ENCODE measurements at places on chromosomes 12 and 14.

DNA sequence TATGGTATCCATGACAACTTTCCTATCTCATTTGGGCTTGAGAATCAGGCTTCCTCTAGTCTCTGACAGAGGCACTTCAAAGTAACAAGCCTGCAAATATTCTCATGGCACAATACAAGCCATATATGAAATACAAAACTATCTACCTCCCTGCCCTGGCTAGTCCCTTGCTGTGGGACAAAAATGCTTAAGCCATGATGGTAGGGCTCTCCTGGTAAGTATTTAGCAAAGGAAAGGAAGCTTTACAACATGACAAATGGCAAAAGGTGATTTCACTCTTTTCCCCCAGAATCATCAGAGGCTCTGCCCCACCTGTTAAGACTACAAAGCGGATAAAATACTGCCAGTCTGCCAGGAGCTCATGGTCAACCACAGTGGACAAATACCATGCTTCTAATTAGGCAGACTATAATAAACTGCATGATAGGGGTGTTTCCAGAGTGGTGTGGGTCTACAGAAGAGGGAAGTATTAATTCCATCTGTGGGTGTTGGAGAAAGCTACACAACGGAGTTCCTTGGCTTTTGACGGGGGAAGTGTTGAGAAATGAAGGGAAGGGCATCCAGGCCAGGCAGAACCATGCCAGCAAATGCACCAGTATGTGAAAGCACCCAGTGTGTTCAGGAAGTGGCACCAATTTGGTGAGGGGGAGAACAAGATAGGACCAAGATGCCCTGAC, 92.9 kb downstream of the SPTSSA start:
- no peak for DNase-seq

- DNase-seq = no peak
Observed at GRCh38 chr12:18439541-18439940, 178.2 kb downstream of the PIK3C2G start.

DNA sequence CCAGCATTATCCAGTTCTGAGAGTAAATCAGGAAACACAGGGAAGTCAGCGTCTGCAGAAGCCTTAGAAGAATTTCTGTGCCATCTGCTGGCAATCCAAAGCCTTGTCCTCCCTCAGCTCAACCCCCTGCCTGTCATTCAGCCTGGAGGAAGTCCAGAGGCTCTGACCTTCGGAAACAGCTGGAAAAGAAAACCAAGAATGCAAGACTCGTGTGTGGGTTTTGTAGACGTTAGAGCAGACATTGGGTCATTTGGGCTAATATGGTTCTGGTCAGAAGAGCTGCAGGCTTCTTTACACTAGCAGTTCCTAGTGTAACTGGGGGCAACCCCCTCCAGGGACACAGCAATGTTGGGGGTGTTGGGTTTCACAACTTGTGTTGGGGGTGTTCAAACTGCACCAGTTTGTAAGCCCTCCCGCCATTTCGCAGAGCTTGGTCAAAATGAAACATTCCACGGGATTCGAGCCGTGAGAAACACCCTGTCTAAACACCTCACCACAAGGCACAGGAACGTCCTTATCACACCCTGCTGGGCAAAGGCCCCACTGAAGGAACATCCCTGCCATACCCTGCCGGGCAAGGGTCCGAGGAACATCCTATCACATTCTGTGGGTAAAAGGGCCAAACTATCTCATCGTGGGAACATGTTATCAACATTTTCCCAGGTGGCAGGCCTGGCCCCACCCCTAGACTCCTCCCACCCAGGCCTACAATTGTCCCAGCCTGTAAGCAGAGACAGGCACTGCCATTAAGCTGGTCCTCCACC, 21.0 kb upstream of the SERPINA4 start:
- no peak for DNase-seq

- peak; percentile 63 for DNase-seq
Observed at GRCh38 chr14:106605548-106606448, 1079.4 kb downstream of the TMEM121 start.

DNA sequence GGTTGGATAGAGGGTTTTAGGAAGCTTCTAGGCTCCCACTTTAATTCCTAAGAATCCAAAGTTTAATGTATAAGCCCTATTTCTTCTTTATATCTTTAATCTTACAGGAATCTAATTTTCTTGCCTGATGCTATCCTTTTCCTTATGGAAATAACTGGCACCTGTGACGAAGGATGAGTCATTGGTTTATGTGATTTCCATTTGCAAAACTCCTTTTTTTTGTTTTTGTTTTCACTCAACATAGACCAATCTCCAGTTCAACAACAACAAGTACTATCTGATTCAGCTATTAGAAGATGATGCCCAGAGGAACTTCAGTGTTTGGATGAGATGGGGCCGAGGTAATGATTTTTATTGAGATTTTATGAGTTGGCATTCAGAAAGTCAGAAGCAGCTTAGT, 6.8 kb downstream of the PARP2 start:
- DNase-seq = no peak

DNA sequence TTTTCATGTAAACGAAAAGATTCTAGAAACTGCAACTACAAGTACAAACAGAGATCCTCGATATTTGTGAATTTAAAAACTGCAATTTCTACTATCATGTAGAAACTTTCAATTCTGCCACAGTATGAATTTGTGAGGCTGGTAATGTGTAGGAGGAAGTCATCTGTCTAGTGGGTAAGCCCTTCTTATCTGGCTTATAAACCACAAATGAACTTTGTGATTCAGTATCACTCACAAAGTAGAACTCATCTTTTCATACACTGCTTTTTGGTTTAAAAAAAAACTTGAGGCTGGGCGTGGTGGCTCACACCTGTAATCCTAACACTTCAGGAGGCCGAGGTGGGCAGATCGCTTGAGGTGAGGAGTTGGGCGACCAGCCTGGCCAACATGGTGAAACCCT, 20.7 kb downstream of the GTF2A1 start:
- no peak for DNase-seq

GRCh38 chr14:33910435-33910834, 40.4 kb downstream of the EGLN3 start:
- DNase-seq = no peak

- DNase-seq = no peak
Observed at GRCh38 chr14:34692348-34692747, 22.0 kb downstream of the CFL2 start.

GRCh38 chr14:90551733-90552464, 155.1 kb downstream of the CALM1 start:
- no peak for DNase-seq

DNA sequence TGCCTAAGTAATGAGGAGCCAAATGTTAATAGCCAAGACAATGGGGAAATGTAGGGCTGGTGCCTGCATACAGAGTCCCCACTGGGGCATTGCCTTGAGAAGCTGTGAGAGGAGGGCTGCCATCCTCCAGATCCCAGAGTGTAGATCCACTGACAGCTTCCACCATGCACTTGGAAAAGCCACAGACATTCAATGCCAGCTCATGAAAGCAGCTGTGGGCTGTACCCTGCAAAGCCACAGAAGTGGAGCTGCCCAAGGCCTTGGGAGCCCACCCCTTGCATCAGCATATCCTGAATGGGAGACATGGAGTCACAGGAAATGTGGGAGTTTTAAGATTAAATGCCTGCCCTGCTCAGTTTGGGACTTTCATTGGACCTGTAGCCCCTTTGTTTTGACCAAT, 244.7 kb downstream of the BTG1 start:
- no peak for DNase-seq

DNA sequence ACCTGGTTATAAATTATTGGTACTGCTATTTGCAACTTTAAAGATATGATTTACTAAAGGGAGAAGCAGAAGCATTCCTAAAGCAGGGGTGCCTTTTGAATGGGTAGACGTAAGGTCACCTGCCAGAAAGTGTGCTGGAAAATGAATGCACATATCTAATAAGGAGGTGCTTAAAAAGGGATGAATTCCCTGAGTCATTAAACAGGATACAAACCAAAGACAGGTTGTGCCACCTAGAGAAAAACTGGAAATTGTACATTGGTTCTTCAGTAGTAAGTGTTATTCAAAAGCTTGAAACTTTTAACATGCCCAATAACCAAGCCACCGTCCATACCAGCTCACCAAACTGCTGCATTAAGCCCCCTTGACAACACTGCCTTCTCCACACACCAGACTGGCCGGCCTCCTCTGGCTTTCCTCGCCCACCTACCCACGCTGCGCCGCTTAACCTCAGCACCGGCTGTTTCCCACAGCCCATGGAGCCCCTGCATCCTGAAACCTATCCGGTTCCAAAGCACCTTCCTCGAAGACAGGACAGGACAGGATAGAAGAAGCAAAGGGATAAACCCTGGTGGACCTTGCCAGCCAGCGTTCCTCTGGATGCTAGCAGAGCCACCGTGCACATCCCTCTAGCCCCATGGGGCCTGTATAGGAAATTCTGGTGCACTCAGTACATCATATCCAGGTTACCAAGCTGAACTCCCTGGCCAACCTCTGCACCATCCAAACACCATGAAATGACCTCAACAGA, 201.5 kb upstream of the CAND1 start:
- DNase-seq = no peak

DNA sequence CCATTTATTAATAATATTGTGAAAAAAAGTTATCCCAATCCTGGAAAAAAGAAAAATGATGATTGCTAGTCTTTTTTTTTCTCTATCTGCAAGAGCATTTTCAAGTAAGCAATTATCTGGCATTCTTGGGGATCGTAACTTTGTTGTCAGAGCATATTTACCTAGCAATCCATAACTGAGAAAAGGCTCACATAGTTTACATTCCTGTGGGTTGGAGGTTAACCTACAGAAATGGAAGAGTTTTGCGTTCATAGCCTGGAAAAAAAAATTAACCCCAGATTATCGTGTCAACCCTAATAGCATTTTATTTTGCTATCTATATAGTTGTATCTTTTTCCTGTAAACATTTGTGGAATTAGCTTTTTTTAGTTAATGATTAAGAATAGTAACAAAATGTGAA, 292.3 kb downstream of the DAD1 start:
- DNase-seq = no peak

DNA sequence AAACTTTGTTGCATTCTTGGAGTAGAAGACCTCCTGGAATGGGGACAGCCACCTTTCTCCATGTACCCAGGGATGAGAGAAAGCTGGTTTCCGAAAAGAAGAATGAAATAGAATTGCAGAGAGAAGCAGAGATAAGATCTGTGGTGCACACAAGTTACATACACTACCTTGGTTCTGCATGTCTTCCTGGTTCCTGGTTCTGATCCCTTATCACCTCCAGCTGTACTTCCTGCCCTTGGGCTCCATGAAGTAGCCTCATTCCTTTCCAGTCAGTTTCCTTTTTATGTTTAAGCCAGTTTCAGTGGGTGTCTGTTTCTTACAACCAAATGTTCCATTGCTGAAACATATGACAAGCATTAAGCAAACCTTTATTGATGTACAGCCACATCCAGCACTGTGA, 69.3 kb downstream of the FBXW8 start:
- no peak for DNase-seq

GRCh38 chr14:31988244-31988643, 88.9 kb upstream of the ARHGAP5 start:
- no peak for DNase-seq

GRCh38 chr12:98532687-98533304, 17.4 kb downstream of the TMPO start:
- DNase-seq = no peak

DNA sequence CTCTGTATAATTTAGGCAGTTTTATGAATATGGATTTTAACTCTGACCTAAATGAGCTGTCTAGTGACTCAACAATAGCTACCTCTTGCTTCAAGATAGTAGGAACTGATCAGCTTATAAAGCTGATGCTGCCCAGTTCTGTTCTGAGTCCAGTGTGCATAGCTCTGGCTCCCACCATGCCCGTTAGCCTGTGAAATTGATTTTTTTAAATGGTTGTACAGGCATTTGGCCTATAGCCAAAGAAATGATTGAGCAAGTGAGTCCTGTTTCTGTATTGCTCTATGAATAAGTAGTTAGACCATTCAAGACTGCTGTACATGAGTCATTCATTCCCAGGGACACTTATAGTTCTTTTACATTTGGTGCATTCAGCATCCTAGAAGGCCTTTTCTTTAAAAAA, 36.4 kb downstream of the SAMD4A start:
- DNase-seq = no peak

GRCh38 chr14:80634106-80634758, 307.3 kb downstream of the CEP128 start:
- no peak for DNase-seq

- DNase-seq = no peak
Observed at GRCh38 chr12:8697120-8697475, 693 bp upstream of the RIMKLB start.

- no peak for DNase-seq
Observed at GRCh38 chr14:104724981-104725771, 1.1 kb downstream of the ADSS1 start.

DNA sequence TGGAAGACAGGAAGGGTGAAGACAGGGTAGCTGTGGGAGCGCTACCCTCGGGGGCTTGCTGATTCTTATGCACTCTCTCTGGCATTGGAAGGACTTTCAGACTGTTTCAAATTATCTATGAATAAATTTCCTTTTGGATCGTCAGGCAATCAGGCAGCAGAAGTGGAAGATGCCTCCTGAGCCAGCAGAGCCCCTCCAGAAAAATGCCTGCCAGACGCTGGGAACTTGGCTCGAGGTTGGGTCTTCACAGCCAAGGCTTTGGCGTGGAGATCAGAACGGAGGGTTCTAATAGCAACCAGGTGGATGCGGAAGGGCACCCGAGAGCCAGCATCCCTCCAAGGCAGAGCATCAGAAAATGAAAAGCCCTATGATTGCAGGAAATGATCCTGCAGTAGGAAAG, 119.2 kb upstream of the RFLNA start:
- no peak for DNase-seq

DNA sequence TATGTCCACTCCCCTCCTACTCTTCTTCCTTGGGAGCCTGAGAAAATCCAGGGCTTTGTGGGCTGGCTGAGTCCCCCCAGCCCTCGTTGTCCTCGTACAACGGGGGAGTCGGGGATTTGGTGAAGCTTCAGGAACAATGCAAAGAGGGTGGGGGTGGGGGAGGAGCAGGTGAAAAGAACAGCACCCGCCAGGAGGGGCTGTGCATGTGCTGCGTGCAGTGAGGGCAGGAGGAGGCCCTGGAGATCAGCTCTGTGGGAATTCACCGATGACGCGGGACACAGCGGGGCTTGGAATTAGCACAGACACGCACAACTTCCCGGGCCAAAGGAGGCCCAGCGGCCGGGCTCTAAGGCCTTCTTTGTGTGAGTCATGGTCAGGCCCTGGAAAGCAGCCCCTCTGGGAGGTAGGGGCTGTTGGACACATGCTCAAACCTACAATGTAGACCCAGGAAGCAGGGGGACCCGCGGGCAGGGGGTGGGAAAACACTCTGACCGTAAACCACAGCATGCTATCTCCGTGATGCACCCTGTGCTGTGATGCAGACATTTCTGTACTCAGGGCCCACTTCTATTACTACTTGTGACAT, 32.8 kb downstream of the RBM19 start:
- DNase-seq = no peak
